ENCODE measurements at places on chromosomes 7 and 10.

GRCh38 chr7:122724366-122724765 is 21.6 kb upstream of the RNF148 start:
- H3K36me3 ChIP-seq, result no peaks in the 10 kb centered on the region
- H3K27me3 ChIP-seq, result no peaks in the 10 kb centered on the region
- H3K27ac ChIP-seq, result no peak overlapping the region
- no peak overlapping the region for H3K4me3 ChIP-seq
- no peak for DNase-seq

DNA sequence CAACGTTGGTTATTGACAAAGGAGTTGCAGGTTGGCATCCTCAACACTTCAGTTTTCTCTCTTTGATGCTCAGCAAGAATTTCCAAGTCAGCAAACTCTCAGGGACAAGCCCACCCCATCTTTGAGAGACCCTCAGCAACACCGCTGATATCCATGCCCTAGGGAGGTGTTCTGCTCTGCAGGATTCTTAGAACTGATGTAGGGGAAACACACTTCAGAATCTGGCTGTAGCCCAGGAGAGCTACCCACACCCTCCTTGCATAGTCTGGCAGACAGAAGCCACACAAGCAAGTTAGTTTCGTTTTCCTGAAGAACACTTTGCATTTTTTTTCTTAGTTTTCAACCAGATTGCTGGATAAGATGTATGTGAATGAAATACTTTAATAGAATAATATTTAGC is 822 bp downstream of the SAMD9L start:
- H3K27ac ChIP-seq, result no peak overlapping the region
- no peaks in the 10 kb centered on the region for H3K36me3 ChIP-seq
- H3K4me1 ChIP-seq, result no peaks in the 10 kb centered on the region
- peak; percentile 15 for DNase-seq
- no peaks in the 10 kb centered on the region for H3K27me3 ChIP-seq
- no peak overlapping the region for H3K4me3 ChIP-seq

DNA sequence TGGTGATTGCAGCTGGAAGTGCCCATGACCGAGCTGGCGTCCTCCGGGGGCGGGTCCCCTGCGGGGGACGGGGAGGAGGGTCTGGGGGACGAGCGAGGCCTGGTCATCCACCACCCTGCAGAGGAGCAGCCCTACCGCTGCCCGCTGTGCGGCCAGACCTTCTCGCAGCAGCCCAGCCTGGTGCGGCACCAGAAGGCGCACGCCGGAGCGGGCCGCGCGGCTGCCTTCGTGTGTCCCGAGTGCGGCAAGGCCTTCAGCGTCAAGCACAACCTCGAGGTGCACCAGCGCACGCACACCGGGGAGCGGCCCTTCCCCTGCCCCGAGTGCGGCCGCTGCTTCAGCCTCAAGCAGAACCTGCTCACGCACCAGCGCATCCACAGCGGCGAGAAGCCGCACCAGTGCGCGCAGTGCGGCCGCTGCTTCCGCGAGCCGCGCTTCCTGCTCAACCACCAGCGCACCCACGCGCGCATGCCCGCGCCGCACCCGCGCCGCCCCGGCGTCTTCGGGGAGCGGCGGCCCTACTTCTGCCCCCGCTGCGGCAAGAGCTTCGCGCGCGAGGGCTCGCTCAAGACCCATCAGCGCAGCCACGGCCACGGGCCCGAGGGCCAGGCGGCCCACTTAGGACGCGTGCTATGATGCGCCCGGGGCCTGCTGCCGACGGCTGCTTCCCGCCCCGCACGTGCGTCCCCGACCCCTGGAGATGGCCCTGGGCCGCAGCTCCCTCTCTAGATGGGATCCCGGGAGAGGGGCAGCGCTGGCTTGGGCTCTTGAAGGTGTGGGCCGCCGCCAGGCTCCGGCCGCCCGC is 28.7 kb downstream of the ZNF775 start:
- DNase-seq, result no peak
- no peak overlapping the region for H3K27ac ChIP-seq
- no peaks in the 10 kb centered on the region for H3K27me3 ChIP-seq
- peaks cover 47% of the 10 kb centered on the region for H3K36me3 ChIP-seq
- H3K4me1 ChIP-seq, result peaks cover 35% of the 10 kb centered on the region

- DNase-seq, result no peak
- H3K27me3 ChIP-seq, result peaks cover 48% of the 10 kb centered on the region
- no peak overlapping the region for H3K27ac ChIP-seq
- H3K4me1 ChIP-seq, result peaks cover 32% of the 10 kb centered on the region
Measured at GRCh38 chr10:101065481-101066145, 3.8 kb downstream of the KAZALD1 start.

DNA sequence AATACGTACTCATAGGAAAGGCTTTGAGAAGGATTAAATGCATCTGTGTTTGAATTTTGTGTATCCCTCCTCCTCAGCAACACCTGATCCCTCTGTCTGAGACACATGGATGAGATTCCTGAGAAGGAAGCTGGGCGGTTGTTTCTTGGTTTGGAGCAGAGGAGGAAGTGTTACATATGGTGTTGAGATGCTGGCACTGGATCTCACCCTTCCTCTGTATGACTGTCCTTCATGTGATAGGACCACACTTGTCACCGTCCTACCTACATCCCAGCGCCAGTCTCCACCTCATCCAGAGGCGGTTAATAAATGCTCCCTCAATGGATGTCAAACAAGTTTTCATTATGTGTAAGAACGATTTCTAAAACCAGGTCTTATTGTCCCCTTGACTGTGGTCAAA is 49.4 kb upstream of the KLF6 start:
- no peak for DNase-seq
- no peak overlapping the region for H3K4me3 ChIP-seq
- H3K4me1 ChIP-seq, result peaks cover 9% of the 10 kb centered on the region
- no peaks in the 10 kb centered on the region for H3K36me3 ChIP-seq
